Memory B cell (primary cell): ENCODE measurements at places on chromosomes 13 and 19.

- DNase-seq: no peak
These were observed 14.5 kb upstream of the KLK4 start for GRCh38 chr19:50925734-50926133.

DNA sequence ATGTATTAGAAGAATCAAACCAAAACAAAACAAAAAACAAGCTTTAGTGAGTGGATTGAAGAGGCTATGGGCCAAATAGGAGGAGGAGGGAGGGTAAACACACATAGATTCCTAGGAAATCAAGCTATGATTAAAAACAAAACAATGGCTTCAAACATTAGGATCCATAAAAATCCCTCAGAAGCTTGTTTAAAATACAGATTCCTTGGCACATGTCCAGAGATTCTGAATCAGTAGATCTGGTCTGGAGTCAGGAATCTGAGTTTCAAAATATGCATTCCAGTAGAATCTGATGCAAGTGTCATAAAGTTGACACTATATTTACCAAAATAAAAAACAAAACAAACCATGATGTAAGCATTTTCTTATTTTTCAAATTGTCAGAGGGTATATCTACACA is 692.8 kb upstream of the SGCG start:
- DNase-seq: no peak

DNA sequence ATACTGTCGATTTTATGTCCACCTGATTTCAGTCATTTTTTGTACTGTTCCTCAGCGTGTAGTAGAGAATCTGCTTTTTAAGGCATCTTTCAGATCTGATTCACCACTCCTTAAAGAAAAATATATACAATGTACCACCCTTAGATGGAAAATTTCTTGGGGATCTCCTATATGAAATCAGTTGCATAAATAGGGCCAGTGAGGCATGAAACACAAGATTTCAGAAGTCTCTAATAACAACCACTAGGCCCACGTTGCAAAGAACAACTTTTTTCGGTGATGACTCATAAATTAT is 1.4 kb downstream of the USP12 start:
- DNase-seq: no peak

DNA sequence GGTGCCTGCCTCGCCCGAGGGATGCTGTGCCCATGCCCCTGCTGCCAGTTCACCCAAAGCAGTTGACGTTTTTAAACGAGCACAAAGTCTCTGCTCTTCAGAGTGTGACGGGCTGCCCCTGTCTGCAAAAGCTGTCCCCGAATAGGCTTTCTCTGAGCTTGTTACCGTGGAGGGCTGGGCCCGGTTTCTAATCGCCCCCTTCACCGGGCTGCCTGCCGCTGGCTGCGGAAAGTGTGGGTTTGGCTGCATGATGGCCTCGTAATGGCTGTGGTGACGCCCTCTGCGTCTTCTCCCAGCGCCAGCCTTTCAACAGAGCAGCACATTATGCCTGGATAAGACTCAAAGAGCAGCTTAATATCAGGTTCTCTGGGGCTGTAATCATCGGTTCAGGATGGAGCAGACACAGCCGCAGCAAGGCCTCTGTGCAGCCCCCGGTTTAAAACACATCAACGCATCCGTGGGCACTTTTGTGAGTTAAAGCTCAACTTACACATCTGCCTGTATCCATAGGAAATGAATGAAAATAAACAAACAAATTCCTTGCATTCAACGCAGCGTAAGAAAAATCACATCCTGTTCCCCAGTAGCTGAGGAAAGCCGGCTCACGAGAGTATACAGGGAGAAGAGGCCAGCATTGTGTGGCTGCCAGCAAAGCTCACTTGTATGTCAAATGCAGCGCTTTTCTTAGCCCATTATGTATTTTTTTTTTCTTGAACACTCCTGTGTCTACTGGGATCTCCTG is 166.4 kb upstream of the SOX1 start:
- no peak for DNase-seq

DNA sequence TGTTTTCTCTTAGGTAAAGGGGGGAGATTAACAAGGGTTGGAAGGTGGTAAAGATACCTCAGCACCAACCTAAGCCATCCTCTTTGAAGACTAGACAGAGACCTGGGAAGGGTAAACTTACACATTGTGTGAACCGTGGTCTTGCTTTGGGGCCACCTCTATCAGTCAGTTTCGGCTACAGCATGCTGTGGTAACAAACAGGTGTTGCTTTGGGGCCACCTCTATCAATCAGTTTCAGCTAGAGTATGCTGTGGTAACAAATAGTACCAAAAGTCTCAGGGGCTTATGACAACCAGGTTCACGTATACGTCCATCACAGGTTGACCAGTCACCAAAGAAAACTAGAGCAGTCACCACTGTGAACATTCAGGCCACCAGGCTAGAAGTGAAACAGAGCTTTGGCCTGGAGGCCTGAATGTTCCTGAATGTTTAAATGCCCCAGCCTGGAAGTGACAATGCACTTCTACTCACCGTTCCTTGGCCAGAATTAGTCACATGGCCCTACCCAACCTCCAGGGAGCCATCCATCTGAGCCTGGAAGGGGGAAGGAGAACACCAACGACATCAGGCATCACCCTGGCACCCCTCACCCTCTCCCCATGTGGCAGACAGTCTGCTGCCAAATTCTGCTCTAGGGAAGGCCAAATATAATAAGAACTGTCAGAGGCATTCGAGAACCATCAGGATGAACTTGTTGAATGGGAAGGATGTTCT is 3.8 kb downstream of the FXYD7 start:
- DNase-seq: no peak

DNA sequence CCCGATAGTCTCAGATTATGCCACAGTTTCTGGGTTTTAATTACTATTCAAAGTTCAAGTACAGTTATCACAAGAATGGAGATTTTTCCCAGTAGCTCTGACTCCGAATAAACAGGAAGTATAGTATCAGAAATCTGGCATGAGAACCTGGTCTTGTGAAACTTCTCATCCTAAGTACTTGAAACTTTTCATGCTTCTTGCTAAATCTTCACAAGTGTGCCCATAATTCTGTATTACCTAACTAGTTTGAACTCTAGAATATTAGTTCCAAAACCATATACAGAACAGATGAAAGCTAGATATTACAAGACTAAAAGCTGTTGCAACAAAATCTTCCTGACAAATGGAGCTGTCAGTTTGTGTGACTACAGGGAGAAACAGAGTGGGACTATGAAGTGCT is 70.5 kb upstream of the CSNK1A1L start:
- DNase-seq: no peak
